Suppressor macrophage treated with lipopolysaccharide for 1 hour (primary cell): ENCODE measurements at places on chromosomes 4 and X.

- DNase-seq = no peak
Measured at GRCh38 chr4:108247387-108248049, 78.8 kb upstream of the LEF1 start.

- DNase-seq = peak; percentile 70
Measured at GRCh38 chr4:74675673-74676279, 118.5 kb downstream of the BTC start.

DNA sequence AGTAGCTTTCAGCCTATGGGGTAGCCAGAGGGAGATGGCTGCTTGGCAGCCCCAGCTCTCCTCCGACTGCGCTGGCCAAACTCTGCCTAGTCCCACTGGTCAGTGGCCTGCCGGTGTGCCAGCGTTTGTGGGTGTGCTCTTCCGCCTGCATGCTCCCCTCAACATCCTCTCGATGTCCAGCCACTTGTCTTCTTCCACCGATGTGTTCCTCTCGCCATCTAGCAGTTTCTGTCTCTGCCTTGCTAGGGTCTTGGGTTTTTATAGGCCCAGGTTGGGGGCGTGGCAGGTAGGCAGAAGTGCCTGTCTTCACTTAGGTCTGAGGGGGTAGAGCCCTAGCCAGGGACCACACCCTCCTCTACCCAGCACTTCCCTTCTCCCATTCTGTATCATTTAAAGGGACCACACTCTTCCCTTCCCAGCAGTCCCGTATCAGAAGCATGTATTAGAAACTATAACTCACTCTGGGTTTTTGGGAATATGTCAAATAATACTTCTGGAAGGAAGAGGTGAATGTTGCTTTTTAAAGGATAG lies 124.4 kb downstream of the KDM6A start:
- DNase-seq = no peak

GRCh38 chr4:8171266-8171665 lies 12.7 kb upstream of the ABLIM2 start:
- peak; percentile 47 for DNase-seq

DNA sequence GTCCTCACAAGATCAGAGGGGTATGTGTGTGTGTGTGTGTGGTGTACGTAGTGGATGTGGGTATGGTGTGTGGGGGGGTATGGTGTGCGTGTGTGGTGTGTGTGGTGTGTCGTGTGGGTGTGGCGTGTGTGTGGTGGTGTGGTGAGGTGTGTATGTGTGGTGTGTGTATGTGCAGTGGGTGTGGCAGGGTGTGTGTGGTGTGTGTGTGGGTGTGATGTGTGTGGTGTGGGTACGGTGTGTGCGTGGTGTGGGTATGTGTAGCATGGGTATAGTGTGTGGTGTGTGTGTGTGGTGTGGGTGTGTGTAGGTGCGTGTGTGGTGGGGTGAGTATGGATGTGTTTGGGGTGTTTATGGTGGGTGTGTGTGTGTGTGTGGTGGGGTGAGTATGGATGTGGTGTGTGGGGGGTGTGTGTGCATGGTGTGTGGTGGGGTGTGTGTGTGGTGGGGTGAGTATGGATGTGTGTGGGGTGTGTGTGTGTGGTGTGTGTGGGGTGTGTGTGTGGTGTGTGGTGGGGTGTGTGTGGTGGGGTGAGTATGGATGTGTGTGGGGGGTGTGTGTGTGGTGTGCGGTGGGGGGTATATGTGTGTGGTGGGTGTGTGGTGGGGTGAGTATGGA lies 182.0 kb downstream of the PALLD start:
- no peak for DNase-seq

DNA sequence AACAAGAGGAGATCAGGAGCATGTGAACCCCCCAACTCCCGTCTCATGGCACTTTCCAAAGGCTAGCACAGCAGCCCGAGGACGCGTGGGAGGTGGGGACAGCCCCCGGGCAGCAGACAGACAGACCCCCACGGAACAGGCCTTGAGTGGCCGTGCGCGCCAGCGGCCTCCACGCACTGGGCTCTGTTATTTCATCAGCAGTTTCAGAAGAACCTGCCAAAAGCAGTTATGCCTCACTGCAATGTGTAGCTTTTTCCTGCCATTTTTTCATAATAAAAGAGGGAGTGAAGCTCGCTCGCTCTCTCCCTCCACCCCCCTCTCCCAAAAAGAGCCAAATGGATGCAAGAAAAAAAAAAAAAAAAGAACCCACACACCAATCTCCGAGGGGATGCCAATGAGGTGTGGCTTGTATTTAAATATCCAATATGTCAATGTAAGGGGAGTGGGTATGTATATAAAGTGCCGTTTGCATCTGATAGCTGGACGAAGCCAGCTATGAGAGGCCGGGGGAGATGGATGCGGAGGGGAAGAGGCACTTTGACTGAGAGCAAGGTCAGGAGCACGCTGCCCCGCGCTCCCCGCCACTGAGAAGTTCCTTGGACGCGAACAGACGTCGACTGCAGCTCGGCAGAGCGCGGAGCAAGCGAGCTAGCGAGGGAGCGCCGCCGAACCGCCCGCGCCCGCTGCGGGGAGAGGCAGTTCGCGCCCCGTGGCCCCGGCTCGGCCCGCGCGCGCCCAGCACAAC lies at the start of gene FGF16:
Gene FGF16, plus strand, starts transcription at position 482 of the 745 bp plus-strand sequence. CDS start 286 bp downstream, outside the sequence.
- DNase-seq = no peak

DNA sequence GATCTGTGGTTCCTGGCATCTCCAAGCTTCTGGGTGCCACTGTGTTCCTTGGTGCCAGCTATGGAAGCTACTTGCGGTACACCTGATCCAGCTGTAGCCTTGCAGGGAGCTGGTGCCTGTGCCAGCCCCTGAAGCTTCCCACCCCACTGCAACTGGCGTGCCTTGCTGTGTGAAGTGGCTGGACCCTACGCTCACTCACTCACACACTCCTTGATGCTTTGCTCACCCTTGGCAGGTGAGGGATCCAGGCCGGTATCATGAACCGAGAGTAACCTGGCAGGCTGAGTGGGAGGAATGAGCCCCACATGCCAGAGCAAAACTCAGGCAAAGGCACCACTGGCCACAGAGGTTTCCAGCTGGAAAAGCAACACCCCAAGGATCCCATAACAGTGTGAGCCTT lies 31.3 kb upstream of the TEX13C start:
- no peak for DNase-seq

- no peak for DNase-seq
Measured at GRCh38 chr4:8162625-8163024, 4.0 kb upstream of the ABLIM2 start.

DNA sequence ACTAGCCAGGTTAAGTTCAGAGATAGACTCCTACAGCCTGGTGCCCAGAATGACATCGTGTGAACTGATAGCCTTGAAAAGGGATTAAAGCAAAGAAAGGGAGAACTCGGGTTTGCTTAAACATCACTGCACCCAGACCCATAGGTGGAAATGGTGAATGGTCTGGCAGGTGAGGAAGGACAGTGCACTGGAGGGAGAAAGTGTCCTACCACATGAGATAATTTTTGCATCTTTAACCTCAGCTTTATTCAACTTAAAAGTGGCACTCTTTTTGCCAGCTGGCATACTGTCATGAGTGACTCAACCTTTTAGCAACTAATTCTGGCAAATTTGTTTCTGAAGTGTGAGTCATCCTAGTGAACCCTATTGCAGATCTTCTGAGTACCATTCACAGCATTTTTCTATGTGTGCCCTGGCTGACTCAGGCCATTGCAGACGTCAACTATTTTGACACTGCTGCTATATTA lies 53.0 kb upstream of the DAPP1 start:
- peak; percentile 53 for DNase-seq

DNA sequence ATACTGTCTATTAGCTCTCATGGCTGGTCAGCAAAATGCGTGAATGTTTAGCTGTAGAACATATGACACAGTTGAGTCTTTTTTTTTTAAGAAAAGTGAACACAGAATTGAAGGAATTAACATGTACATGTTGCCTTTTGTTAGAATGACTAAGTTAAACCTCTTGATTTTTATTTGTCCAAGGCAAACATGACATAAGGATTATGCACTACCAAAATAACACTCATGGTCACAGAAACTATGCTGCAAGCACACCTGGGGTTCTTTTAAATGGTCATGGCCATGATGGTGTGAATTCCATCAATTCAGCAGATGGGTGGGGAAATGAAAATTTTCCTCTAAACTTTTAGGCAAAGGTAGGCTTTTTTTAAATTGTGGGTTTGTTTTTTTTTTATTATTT lies 80.1 kb upstream of the CXCL13 start:
- no peak for DNase-seq

GRCh38 chr4:57763070-57763469 lies 652.9 kb upstream of the IGFBP7 start:
- DNase-seq = peak; percentile 2

DNA sequence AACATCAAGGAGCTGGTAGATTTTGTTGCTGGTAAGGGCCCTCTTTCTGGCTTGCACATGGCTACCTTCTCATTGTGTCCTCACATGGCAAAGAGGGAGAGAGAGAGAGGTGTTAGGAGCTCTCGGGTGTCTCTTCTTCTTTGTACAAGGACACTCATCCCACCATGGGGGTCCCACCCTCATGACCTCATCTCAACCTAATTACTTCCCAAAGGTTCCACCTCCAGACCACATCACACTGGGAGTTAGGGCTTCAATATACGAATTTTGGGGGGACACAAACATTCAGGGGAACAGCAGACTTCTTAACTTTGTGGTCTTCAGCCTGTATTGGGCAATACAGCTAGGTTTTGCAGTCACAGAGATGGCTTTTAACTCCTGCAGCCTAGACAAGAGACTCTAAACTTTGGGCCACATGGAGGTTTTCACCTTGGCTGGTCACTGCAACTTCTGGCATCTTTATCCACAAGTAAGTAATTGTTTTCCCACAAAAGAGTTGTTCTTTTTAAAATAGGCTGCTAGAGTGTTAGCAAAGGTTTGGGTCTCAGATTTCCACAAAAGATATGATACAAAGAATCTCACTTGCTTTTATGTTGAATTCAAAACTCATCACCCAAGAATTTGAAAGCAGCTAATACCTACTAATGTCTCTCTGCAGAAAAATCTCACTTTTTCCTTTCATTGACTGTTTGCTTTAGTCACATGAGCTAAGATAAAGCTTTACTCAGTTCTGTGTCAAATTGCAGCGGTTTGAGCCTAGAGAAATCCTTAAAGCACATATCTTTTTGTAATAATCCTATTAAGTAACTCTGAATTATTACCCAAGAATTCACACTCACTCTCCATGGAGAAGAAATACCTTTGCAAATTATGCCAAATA lies 39.6 kb upstream of the BBS12 start:
- DNase-seq = no peak

DNA sequence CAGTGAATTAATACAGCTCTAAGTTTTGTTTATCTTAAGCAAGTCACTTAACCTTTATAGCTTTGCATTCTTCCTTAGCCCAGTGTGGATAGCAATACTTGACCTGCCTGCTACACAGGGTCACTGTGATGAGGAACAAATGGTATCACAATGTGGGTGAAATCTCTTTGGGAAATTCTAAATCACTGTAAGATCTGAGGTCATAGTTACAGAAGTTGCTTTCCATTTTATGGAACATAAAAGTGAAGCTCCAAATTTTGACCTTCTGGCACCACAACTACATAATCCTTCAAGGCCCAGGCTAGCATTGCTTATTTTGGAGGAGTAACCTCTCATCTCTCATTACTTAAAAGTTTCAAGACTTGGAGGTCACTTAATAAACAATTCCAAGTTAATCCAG lies 227.7 kb downstream of the USP46 start:
- DNase-seq = no peak

- no peak for DNase-seq
Measured at GRCh38 chr4:147195386-147195785, 249.7 kb upstream of the TTC29 start.

DNA sequence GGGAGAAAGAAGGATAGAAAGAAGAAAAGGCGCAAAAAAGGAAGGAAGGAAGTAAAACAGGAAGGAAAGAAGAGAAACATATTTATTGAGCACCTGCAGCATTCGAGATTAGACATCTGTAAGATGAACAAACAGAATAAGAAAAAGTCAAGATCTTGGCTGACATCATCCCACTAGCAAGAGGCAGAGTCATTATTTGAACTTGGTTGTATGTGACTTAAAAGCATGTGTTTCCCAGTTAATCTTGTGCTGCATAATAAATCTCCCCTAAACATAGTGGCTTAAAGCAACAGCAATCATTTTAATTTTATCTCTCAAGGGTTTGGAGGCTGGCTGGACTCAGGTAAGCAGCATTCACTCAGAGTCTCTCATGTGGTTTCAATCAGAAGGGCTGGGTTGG lies 38.5 kb upstream of the COX7B2 start:
- DNase-seq = no peak

DNA sequence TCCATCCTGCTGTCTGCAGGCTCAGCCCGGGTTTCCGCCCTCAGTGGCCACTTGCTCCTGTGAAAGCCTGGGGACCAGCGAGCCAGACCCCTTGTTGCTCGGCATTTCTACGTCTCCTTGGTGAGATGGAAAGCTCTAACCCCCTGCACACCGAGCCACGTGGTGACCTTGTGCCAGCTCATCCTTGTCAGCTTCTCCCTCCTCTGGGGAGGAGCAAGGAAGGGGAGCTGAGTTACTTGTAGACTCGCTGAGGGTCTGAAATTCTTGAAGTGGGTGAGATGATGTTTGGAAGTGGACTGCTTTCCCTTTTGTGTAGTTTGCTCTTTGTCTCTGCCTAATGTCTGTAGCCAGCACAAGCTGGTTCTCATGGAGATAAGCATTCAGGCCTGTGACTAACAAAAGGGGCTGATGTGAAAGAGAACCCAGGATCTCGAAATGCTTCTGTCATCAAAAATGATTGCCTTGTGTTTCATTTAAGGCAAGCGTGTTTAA lies 29.3 kb downstream of the RGS12 start:
- DNase-seq = no peak

GRCh38 chr4:19945979-19946380 lies 305.7 kb upstream of the SLIT2 start:
- DNase-seq = no peak

DNA sequence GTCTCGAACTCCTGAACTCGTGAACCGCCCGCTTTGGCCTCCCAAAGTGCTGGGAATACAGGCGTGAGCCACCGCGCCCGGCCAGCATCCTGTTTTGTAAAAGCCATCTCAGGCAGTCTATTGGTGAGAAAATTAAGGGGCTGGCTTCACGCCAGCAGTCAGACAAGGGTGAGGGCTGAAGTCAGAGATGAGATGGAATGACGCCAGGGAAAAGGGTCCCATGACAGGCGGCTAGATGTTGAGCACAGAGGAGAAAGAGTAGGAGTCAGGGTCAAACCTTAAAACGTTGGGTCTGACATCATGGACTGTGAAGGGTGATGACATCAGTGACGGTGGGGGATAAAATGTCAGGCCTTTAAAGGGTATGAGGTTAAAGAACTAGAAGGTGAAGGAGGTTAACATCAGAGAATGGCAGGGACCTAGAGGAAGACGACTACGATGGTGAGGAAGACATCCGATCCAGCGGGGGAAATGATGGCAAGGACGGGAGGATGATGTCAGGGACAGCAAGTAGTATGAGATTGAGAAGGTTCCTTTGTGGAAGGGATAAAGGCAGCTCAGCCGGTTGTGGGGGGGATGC lies 504 bp upstream of the RBM3 start:
- peak; percentile 69 for DNase-seq

- no peak for DNase-seq
Measured at GRCh38 chr4:48687313-48688051, 92.6 kb downstream of the FRYL start.

- no peak for DNase-seq
Measured at GRCh38 chrX:46433892-46434291, 111.3 kb downstream of the ZNF674 start.
